ENCODE measurements at places on chromosomes 2 and 18.

- DNase-seq: no peak
These were observed 270.3 kb downstream of the NEDD4L start for GRCh38 chr18:58314284-58314683.

DNA sequence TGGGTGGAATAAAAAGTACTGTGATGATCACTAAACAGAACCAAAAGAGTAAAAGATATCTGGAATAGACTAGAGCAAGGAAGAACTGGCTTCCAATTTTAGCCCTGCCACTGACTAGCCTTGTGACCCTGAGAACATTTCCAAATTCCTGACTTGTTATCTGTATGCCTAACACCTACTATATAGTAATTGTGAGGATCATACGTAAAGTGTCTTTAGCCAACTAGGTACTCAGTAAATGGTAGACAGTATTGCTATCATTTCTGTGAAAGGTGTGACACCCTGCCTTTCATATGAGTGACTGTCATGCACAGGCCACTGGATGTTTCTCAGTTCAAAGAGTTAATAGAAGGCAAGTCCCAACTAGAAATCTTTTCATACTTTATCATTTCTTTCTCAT lies 29.8 kb downstream of the CYTIP start:
- DNase-seq: no peak

- no peak for DNase-seq
These were observed 31.5 kb upstream of the SCG2 start for GRCh38 chr2:223633656-223634055.

DNA sequence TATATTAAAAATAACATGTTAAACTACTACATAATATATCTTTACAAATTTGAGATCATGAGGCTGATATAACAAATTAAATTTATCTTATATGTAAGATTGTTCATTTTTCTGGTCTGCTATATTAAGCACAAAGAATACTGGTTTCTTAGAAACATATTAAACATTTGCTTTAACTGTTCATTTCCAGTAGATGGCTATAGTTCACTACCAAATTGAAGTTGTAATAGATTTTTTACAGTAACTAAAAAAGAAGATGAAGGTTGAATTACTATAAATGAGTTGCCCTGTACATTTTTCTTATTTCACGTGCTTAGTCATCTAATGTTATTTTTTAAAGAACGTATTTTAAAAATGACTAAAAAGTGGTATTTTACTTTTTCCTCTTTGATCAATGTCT lies 57.0 kb downstream of the ZNF407 start:
- peak; percentile 20 for DNase-seq

- no peak for DNase-seq
These were observed 31.8 kb downstream of the HDAC4 start for GRCh38 chr2:239368906-239369552.

- DNase-seq: no peak
These were observed 6.7 kb downstream of the EVA1A start for GRCh38 chr2:75553935-75554531.

GRCh38 chr2:121591199-121591598 lies 58.1 kb downstream of the CLASP1 start:
- no peak for DNase-seq

GRCh38 chr2:73091164-73091563 lies 19.7 kb upstream of the SFXN5 start:
- no peak for DNase-seq

- DNase-seq: no peak
These were observed 639.2 kb upstream of the CDH2 start for GRCh38 chr18:28816155-28816554.

- DNase-seq: no peak
These were observed 782.6 kb downstream of the MBD2 start for GRCh38 chr18:53441761-53442414.

GRCh38 chr18:5175378-5175777 lies 21.7 kb downstream of the AKAIN1 start:
- no peak for DNase-seq

GRCh38 chr2:5330961-5331360 lies 361.2 kb upstream of the SOX11 start:
- DNase-seq: no peak

DNA sequence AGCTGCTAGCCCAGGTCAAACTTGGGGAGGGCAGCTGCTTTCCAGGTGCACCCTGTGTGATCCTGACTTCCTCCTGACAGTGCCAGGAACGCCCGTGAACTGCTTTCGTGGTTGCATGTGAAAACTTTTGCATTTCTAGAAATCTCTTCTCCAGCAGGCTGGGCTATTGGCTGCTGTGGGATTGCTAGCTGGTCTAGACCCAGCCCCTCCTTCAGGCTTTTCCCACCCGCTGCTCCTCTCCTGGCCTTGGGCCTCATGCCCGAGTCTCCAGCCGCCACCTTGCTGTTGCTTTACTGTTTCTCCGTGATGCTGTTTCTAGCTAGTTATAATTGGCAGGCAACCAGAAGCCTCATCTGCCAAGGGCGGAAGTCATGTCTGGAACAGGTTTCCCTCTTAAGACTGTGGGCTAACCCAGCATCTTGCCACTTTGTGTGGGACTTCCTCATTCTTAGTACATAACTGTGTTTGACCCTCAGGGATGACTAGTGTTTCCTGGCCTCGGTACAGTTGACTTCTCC lies 27.0 kb upstream of the MGAT4A start:
- DNase-seq: no peak

DNA sequence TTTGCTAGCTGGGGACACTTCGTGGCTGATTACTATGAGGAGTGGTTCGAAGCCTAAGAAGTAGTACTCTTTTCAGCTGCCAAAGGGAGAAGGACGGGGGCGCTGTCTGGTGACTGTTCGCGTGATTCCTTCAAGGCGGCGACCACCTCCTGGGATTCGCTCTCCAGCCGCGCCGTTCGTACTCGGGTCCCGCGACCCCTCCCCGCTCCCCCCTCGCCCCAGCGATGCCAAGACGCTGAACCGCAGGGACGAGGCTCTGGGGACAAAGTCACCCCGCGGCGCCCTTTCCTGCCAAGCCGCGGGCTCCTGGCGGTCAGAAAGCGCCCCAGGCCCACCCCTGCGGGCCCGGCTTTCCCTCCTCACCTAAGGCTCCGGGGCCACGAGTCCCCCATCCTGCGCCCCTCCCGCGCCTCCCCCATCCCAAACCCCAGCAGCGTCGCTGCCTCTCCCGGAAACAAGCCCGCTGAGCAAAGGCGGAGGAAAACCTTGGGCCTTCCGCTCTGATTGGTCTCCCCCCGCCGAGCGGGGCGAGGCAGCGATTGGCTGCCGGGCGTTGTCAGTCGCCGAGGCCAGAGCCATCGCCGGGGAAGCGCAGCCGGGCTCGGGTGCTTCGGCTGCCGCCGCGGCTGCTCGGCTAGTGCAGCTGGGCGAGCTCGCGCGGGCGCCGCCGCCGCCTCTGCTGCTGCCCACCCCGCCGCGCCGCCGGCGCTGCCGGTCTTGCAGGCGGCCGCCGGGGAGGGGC lies 404.3 kb downstream of the XIRP2 start:
- DNase-seq: peak; percentile 42

GRCh38 chr18:36717422-36718110 lies 111.2 kb downstream of the TPGS2 start:
- no peak for DNase-seq

DNA sequence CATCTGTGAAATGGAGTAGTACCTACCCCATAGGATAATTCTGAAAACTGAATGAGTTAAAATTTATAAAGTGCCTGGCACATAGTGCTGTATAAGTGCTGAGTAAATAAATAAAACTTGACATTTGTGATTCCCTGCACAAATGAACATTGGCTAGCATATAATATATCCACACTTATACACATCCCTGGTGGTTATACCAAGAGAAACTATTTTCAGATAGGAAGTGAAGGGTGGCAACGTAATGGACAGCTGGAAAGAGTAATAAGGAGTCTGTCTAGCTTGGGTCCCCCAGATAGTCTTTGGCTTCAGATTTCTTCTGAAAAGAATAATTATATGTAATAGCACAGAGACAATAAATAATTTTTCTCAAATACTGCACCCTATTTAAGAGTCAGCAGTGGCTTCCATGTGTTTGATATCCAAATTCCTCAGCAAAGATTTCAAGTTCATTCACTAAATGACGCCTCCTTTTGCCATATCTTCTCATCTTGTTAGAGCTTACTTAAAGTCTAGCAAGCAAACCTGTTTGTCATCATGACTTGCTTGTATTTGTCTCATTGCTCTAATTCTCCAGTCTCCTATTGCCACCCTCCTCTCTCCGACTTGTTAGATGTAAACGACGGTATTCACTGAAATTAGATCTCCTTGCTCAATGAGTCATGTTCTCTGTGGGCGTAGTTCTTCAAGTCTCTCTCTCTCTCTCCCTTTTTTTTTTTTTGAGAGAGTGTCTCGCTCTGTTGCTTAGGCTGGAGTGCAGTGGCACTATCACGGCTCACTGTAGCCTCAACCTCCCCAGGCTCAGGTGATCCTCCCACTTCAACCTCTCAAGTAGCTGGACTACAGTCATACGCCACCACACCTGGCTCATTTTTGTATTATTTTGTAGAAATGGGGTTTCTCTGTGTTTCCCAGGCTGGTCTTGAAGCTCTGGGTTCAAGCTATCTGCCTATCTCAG lies 8.7 kb upstream of the ADGRF3 start:
- no peak for DNase-seq

GRCh38 chr2:146994246-146994645 lies 850.6 kb upstream of the ACVR2A start:
- no peak for DNase-seq

DNA sequence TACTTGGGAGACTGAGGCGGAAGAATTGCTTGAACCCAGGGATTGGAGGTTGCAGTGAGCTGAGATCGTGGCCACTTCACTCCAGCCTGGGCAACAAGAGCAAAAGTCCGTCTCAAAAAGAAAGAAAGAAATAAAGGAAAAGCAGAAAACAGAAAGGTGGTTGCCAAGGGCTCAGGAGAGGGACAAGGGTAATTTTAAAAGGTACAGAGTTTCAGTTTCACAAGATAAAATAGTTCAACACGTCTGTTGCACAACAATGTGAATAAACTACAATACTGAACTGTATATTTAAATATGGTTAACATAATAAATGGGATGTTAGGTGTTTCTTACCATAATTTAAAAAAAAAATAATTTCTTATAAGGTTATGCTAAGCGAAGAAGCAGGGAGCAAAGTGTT lies 12.9 kb downstream of the RPS27A start:
- DNase-seq: no peak

GRCh38 chr2:235500110-235500760 lies 6.4 kb downstream of the AGAP1 start:
- no peak for DNase-seq

GRCh38 chr2:127087791-127088495 lies 19.0 kb downstream of the BIN1 start:
- no peak for DNase-seq

- DNase-seq: no peak
These were observed 128.7 kb upstream of the L3MBTL4 start for GRCh38 chr18:6543330-6543908.

- DNase-seq: no peak
These were observed 76.4 kb upstream of the MGAT5 start for GRCh38 chr2:134177351-134177931.

- no peak for DNase-seq
These were observed 421.5 kb upstream of the POU3F3 start for GRCh38 chr2:104432401-104432800.

- DNase-seq: no peak
These were observed 452.7 kb downstream of the TGIF1 start for GRCh38 chr18:3902676-3903075.

GRCh38 chr2:161237392-161238264 lies 70.6 kb upstream of the PSMD14 start:
- DNase-seq: peak; percentile 15

DNA sequence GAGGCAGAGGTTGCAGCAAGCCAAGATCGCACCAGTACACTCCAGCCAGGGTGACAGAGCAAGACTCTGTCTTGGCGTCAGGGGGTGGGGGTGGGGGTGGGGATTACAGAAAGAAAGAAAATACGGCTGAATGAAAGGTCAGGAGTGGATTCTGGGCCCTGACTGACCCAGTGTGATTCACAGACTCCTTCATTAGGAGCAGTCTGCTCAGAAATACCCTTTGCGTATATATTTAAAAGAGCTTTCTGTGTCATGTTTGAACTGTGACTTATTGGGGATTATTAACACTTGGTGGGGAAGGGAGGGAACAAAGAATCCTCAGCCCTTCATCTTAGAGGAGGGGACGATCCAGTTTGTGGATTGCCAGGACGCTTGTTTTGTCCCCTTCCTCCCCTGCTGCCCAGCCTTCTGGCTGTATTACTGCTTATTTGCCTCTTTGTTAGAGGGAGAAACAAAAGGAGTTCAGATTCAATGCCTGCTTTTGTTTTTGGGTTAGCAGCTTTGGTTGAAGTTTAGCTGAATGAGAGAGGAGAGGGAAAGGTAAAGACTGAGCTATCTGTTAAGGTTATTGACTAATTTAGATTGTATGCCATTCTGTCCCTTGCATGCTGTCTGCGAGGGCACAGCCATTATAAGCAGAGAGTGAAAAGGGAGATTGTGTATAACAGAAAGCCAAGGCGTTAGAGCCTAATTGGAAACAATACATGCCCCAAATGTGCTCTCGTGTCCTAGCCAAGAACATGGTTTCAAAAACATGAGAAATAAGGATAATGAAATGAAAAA lies 118.3 kb downstream of the FMNL2 start:
- no peak for DNase-seq

DNA sequence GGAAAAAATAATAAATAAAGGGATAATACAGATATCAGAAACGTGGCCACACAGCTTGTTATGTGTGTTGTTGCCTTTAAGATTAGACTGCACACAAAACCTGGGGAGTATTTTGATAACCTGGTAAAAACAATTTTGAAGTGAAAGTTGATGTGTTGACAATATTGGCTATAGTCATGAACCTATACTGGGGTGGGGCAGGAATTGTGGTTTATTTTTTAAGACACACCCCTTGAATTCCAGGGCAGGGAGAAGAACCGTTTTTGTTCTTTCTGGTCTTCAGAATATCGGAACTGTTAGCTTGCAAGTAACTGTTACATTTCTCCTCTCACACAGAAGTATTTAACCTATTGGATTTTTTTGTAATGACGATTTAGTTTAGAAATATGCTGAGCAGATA lies 80.4 kb downstream of the LIMS1 start:
- no peak for DNase-seq
